ENCODE measurements at places on chromosomes 3 and 15. TPM values are rescaled to one million over a fixed set of nuclear protein-coding genes. Genes with fewer than 3 reads are reported as not detected.

The KLHL40 gene
- not detected for total RNA-seq

The TSPAN3 gene
- total RNA-seq, result 170 TPM

The LRRC34 gene
- 6.6 TPM for total RNA-seq

The SH2D7 gene
- total RNA-seq, result not detected

The PRR20G gene
- not detected for total RNA-seq

The GCHFR gene
- total RNA-seq, result 1.0 TPM

The GPR160 gene
- total RNA-seq, result 0.44 TPM

The GTF2A2 gene
- 18.4 TPM for total RNA-seq

The CMSS1 gene
- total RNA-seq, result 10.1 TPM

The FAM107A gene
- not detected for total RNA-seq

The FRMD5 gene
- total RNA-seq, result 13.5 TPM

The TPRG1 gene
- 2.6 TPM for total RNA-seq

The TIMMDC1 gene
- total RNA-seq, result 51.9 TPM

The CTXN2 gene
- not detected for total RNA-seq

The CCR2 gene
- not detected for total RNA-seq

The LEKR1 gene
- 1.1 TPM for total RNA-seq

All from placental pericyte (primary cell).